Activated naive CD4-positive, alpha-beta T cell (primary cell): ENCODE measurements at places on chromosomes 1 and 21.

- no peak for DNase-seq
Observed at GRCh38 chr1:201648066-201648906, 109.4 kb downstream of the NAV1 start.

DNA sequence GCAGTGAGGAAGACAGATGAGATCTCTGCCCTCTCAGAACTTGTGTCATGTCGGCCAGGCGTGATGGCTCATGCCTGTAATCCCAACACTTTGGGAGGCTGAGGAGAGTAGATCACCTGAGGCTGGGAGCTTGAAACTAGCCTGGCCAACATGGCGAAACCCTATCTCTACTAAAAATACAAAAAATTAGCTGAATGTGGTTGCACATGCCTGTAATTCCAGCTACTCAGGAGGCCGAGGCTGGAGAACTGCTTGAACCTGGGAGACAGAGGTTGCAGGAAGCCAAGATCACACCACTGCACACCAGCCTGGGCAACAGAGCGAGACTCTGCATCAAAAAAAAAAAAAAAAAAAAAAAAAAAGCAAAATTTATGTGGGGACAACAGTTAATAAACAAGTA lies 40.9 kb upstream of the RALGPS2 start:
- no peak for DNase-seq

- DNase-seq: no peak
Observed at GRCh38 chr1:105838071-105838470, 1218.4 kb upstream of the PRMT6 start.

DNA sequence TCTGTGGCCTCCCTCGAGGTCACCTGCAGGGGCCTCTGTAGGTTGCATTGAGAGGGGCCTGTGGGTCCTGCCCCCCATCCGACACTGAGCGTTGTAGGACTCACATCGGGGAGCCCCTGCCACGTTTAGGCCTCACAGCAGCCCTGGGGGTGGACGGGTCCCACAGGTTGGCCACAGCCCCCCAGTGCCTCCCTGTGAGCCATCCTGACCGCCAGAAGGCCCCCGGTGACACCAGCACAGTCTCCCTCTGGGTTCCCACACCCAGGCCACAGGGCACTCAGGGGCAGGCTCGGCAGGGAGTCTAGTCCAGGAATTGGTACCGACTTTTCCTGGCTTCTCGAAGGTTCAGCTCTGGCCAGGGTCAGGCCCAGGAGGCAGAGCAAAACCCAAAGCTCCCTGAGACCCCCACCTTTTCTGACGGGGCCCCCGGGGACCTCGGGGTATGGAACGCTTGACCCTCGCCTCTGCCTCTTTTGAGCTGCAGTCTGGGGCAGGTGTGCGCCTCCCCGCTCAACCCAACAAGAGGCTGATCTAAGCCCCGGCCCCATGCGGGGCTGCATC lies 13.9 kb upstream of the POFUT2 start:
- no peak for DNase-seq

GRCh38 chr21:28882345-28882744 lies 110.3 kb downstream of the LTN1 start:
- no peak for DNase-seq
